CD4-positive, alpha-beta T cell (primary cell): ENCODE measurements at places on chromosomes 2 and 18. TPM values are rescaled to one million over a fixed set of nuclear protein-coding genes. Genes with fewer than 3 reads are reported as not detected.

The HOXD10 gene
- total RNA-seq: not detected

The SLC40A1 gene
- total RNA-seq: 8.2 TPM

The SERPINB11 gene
- not detected for total RNA-seq

The EFHD1 gene
- not detected for total RNA-seq

The TBC1D8 gene
- 1.8 TPM for total RNA-seq

The MYOM1 gene
- total RNA-seq: 0.74 TPM

The MAP4K3 gene
- total RNA-seq: 18.4 TPM

The PJVK gene
- total RNA-seq: 4.2 TPM

The GORASP2 gene
- total RNA-seq: 95.7 TPM

DNA sequence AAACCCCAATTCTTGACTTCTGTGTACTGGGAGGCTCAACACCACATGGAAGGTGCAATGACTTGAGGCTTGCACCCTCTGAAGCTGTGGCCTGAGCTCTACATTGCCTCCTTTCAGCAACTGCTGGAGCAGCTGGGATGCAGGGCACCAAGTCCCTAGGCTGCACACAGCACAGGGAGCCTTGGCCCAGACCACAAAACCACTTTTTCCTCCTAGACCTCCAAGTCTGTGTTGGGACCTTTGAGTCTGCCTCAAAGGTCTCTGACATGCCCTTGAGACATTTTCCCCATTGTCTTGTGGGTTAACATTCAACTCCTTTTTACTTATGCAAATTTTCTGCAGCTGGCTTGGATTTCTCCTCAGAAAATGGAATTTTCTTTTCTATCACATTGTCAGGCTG, 62.6 kb upstream of the KCNE4 start:
- DNase-seq: no peak
- no peak overlapping the region for H3K4me3 ChIP-seq
- no peak overlapping the region for H3K27ac ChIP-seq
- no peaks in the 10 kb centered on the region for H3K4me1 ChIP-seq

DNA sequence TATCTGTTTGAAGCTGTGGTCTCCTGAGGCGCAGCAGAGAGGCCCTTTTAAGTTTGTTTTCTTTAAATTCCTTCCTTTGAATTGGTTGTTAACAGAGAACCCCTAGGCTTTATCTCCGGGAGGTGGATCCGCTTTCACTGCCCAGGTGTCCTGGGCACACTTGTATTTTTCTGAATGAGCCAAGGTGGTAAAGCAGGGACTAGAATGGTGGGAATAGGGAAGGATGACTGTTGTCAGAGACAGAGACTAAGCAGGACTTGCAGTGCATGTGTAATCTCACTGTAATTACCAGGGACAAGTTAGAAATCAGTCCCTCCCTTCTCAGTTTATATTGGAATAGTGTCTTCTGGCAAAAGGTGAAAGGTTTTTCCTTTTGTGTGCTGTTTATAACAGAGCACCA, 72.8 kb downstream of the PHLPP1 start:
- no peak for DNase-seq
- H3K36me3 ChIP-seq: no peaks in the 10 kb centered on the region
- H3K27ac ChIP-seq: no peak overlapping the region
- no peaks in the 10 kb centered on the region for H3K4me1 ChIP-seq
- H3K27me3 ChIP-seq: no peaks in the 10 kb centered on the region

DNA sequence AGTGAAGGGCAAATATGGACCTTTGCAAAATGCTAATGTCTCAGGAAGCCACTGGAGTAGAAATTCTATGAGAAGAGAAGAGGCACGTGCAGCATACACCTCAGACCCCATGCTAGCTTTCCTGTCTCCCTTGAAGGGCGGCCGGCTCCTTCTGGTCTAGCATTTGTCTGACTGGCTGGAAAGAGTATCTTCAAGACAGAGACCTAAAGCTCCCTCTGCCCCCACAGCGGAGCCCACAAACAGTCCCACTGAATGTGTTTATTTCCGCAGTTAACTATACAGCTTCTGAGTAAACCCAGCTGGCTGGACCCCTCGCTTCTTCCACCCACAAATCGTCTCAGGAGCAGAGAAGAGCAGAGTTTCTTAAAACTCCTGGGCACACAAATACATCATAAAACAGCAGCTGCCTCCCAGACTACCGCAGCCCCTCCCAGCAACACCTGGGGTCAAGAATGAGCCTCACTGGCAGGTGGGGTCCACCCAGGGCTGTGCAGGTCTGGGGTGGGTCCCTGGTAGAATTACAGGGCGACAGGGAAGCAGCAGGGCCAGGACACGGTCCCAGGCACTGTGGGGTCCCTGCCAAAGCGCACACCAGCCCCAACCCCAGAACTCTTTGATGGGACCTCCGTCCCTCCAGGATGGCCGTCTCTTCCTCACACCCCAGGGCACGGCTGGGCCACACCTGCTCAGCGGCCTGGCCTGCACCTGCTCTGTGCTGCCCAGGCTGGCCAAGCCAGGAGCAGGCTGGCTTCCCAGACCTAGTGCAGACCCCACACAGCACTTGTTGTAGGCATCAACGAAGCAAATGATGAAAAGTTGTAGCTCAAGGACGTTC, 103.8 kb downstream of the PXDN start:
- no peaks in the 10 kb centered on the region for H3K4me1 ChIP-seq
- H3K27ac ChIP-seq: no peak overlapping the region
- DNase-seq: no peak
- no peaks in the 10 kb centered on the region for H3K27me3 ChIP-seq

DNA sequence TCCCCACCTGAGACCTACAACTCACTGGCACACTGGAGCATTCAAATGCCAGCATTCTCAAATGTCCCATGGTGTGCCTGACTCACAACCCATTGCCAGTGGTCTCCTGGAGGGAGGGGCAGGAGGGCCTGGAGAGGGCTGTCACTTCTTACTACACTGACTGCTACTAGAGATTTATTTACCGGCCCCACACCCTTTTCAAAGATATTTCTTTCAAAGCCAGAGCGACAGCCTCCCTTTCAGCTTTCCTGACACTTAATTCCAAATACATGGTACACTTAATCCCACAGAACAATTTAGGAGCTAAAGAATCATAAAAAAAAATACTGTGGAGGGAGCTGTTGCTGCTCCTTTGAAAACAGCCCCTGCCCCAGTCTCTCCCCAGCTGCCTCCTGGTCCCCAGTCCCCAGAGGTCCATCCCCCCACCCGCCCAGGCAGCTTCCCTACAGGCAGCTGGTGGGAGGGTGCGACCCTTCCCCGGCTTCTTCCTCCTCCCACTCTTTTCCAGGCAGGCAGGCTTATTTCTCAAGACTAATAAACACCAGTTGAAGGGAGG, 129.1 kb upstream of the SMAD2 start:
- DNase-seq: no peak
- H3K27me3 ChIP-seq: peaks cover 24% of the 10 kb centered on the region
- H3K36me3 ChIP-seq: no peaks in the 10 kb centered on the region

DNA sequence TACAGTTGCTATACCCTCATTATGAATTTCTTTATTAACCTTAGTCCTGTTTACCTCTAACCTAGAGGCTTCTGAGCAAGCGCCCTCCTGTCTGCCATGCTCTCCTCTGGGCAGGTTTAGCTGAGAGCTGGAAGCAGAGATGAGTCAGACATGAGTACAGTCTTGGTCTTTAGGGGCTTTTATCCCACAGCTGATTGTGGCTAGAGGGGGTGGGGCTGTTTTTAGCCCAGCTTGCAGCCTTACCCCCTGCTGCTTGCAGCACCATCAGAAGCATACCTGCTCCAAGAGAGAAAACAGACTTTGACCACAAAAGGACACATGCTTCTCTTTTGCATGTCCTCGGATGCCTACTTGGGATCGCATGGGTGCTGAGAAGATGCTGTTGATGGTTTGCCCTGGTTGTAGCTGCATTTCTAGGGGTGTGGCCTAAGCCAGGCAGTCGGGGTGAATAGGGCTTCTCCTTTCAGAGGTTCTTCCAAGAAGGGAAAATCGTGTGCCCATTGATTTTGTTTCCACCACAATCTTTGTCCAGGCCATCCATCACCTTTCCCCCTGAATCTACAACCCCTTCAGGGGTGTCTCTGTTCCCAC, 115.0 kb upstream of the LGALSL start:
- H3K4me3 ChIP-seq: no peak overlapping the region
- no peak for DNase-seq
- H3K36me3 ChIP-seq: no peaks in the 10 kb centered on the region
- H3K27ac ChIP-seq: no peak overlapping the region
- no peaks in the 10 kb centered on the region for H3K27me3 ChIP-seq
- peaks cover 6% of the 10 kb centered on the region for H3K4me1 ChIP-seq

DNA sequence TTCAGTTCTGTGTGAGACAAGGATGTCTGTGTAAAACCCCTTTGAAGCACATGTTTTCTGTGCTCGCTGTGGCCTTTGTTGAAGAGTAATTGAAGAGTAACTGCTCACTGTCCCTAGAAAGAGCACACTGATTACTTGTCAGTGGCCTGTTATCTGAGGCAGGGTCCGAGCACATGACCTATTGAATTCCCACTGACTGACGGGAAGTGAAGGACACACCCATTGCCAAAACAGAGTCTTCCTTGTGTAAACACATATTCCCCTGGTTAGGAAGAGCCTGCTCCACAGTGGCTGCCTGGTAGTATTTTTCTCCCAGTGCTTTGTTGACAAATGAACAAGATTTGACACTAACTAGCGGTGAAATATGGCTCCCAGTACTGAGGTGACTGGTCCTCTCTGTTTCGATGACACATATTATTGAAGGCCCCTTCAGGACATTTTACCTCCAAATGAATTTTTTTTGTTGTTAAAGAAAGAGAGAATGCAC, 148.5 kb upstream of the GYPC start:
- no peaks in the 10 kb centered on the region for H3K27me3 ChIP-seq
- H3K36me3 ChIP-seq: no peaks in the 10 kb centered on the region
- no peaks in the 10 kb centered on the region for H3K4me1 ChIP-seq
- H3K4me3 ChIP-seq: no peak overlapping the region

DNA sequence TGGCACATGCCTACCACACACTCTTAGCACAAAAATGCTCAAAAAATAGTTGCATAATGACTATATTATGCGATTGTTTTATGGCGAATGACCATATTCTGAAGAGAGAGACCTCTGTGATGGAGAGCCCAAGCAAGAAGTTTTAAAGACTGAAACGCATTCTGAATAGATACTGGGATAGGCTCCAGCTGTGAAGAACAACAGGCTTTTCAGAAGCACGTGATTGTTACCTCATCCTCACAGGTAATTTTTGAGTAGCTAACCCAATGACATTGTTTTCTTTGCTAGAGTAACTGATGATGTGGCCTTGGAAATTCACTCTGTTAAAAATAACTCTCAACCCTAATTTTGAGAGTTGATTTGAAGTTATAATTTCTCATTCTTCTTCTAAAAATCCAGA, 2.0 kb upstream of the DDX18 start:
- peaks cover 8% of the 10 kb centered on the region for H3K36me3 ChIP-seq
- DNase-seq: no peak
- peaks cover 16% of the 10 kb centered on the region for H3K4me1 ChIP-seq
- H3K27me3 ChIP-seq: no peaks in the 10 kb centered on the region
- H3K27ac ChIP-seq: no peak overlapping the region
